ENCODE measurements at places on chromosomes 1 and 21.

- DNase-seq, result no peak
Observed at GRCh38 chr1:54287176-54287650, 87.2 kb downstream of the MRPL37 start.

DNA sequence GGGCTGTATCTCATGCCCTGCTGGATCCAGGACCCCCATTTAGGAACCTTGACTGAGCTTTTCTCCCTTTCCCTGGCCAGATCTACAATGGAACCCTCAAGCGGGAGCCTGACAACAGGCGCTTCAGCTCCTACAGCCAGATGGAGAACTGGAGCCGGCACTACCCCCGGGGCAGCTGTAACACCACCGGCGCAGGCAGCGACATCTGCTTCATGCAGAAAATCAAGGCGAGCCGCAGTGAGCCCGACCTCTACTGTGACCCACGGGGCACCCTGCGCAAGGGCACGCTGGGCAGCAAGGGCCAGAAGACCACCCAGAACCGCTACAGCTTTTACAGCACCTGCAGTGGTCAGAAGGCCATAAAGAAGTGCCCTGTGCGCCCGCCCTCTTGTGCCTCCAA lies 29.8 kb downstream of the PKP1 start:
- no peak for DNase-seq

GRCh38 chr1:246365708-246366107 lies 141.4 kb downstream of the SMYD3 start:
- no peak for DNase-seq

DNA sequence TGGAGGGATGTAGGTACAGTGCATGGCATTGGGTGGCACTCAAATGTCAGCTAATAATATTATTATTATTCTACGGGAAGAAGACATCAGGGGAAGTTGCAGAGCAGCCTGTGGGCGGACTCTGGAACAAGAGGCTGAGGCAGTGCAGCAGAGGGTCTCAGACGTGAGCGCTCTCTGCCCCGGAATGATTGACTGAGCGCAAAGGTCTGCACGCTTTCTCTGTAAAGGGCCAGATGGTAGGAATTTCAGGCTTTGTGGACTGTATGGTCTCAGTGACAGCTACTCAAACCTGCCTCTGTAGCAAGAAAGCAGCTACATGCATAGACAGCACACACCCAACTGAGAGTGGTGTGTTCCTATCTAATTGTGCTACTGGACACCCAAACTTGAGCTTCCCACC lies 29.6 kb upstream of the VPS13D start:
- DNase-seq, result no peak

GRCh38 chr1:198128533-198128932 lies 28.3 kb upstream of the NEK7 start:
- DNase-seq, result no peak

GRCh38 chr1:110829955-110830553 lies 42.9 kb upstream of the CD53 start:
- no peak for DNase-seq

- no peak for DNase-seq
Observed at GRCh38 chr21:36079010-36079649, 9.3 kb downstream of the CBR1 start.

Measured in cortex of kidney (tissue), 1 donor.